A549 treated with Mapracorat at 1 μM for 4 hours (cell line): ENCODE measurements at places on chromosomes 12 and 14. TPM values are rescaled to one million over a fixed set of nuclear protein-coding genes. Genes with fewer than 3 reads are reported as not detected.

Gene OTUB2
- 2.5 to 3.6 TPM (median 3.0 TPM) in 5 replicates for total RNA-seq

Gene PTHLH
- 13.1 to 16.4 TPM (median 15.4 TPM) in 5 replicates for total RNA-seq

Gene DIABLO
- total RNA-seq, result 65.8 to 77.8 TPM (median 67.5 TPM) in 5 replicates

Gene HOXC6
- total RNA-seq, result 3.4 to 5.5 TPM (median 5.1 TPM) in 5 replicates

Gene GUCY2C
- not detected in 5 replicates for total RNA-seq
